HepG2 (cell line): ENCODE measurements at places on chromosomes 6 and 20. TPM values are rescaled to one million over a fixed set of nuclear protein-coding genes. Genes with fewer than 3 reads are reported as not detected.

Gene SUN5
- total RNA-seq = not detected in 2 replicates

Gene SYNJ2
- total RNA-seq = 39.0 and 39.1 TPM in 2 replicates

Gene PTGIS
- not detected in 2 replicates for total RNA-seq

Gene FABP7
- total RNA-seq = not detected in 2 replicates

Gene TSBP1
- total RNA-seq = not detected in 2 replicates

Gene NNAT
- not detected in 2 replicates for total RNA-seq

Gene CTNNBL1
- 94.6 and 136 TPM in 2 replicates for total RNA-seq

Gene CNBD2
- 12.4 and 13.8 TPM in 2 replicates for total RNA-seq

Gene RIMS1
- total RNA-seq = not detected in 2 replicates

Gene RAB32
- 93.9 and 101 TPM in 2 replicates for total RNA-seq

Gene ZNF391
- 1.7 and 2.7 TPM in 2 replicates for total RNA-seq

Gene C4B
- total RNA-seq = 67.2 and 167 TPM in 2 replicates

Gene SLC17A2
- total RNA-seq = 7.0 and 11.2 TPM in 2 replicates

Gene SPATA25
- total RNA-seq = 3.3 and 7.6 TPM in 2 replicates

Gene PKHD1
- 0.10 and 0.13 TPM in 2 replicates for total RNA-seq

Gene SHLD1
- total RNA-seq = 8.9 and 11.3 TPM in 2 replicates

Gene TGM2
- total RNA-seq = 4.2 and 4.5 TPM in 2 replicates

Gene ZBTB12
- 6.0 and 6.8 TPM in 2 replicates for total RNA-seq

Gene ADGRB3
- total RNA-seq = not detected in 2 replicates

Gene UNC5CL
- total RNA-seq = 0.87 and 2.4 TPM in 2 replicates

Gene DAAM2
- not detected in 2 replicates for total RNA-seq

Gene CCN6
- total RNA-seq = not detected in 2 replicates

Gene SIRT5
- total RNA-seq = 16.6 and 21.8 TPM in 2 replicates

Gene UBE2J1
- 19.3 and 29.5 TPM in 2 replicates for total RNA-seq

Gene MBOAT1
- total RNA-seq = not detected in 2 replicates

Gene TEAD3
- total RNA-seq = 14.4 and 15.1 TPM in 2 replicates

Gene RGS17
- total RNA-seq = not detected in 2 replicates

Gene TPBG
- total RNA-seq = 0.39 and 0.75 TPM in 2 replicates

Gene SIGLEC1
- not detected in 2 replicates for total RNA-seq

Gene BANF2
- total RNA-seq = 0.35 TPM in 1 of 2 replicates, not detected in the other

Gene FGD2
- not detected in 2 replicates for total RNA-seq

Gene EYA4
- total RNA-seq = not detected in 2 replicates

Gene HLA-G
- total RNA-seq = 0.15 and 0.29 TPM in 2 replicates

Gene SLC44A4
- total RNA-seq = 5.6 and 5.9 TPM in 2 replicates

Gene PPP1R3G
- total RNA-seq = 0.56 and 1.2 TPM in 2 replicates

Gene MEI4
- not detected in 2 replicates for total RNA-seq

Gene TRERF1
- 0.02 TPM in 1 of 2 replicates, not detected in the other for total RNA-seq

Gene RSPH3
- total RNA-seq = 3.5 and 4.4 TPM in 2 replicates

Gene MYCT1
- not detected in 2 replicates for total RNA-seq
